Activated naive CD8-positive, alpha-beta T cell treated with anti-CD3 and anti-CD28 coated beads, Interleukin-2, amount 50 U/mL, for 16 hours (primary cell): ENCODE measurements at places on chromosomes 5 and 9.

GRCh38 chr5:126937771-126938170, 92.6 kb downstream of the MARCHF3 start:
- no peak for DNase-seq

- no peak for DNase-seq
These were observed 1144.0 kb upstream of the NUDT12 start for GRCh38 chr5:104706600-104706999.

DNA sequence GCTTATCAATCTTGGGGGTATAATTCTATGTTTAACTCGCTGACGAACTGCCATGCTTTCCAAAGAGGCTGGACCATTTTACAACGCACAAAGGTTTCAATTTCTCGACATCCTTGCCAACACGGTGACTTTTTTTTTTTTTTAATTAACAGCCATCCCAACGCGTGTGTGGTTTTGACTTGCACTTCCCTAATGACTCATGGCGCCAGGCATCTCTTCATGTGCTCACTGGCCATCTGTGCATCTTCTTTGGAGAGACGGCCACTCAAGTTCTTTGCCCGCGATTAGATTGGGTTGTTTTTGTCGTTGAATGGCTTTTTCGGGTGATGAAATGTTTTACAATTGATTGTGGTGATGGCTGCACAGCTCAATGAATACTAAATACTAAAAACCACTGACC, 12.5 kb upstream of the CARD9 start:
- DNase-seq: no peak

GRCh38 chr5:74262544-74263207, 377.9 kb downstream of the ENC1 start:
- no peak for DNase-seq

DNA sequence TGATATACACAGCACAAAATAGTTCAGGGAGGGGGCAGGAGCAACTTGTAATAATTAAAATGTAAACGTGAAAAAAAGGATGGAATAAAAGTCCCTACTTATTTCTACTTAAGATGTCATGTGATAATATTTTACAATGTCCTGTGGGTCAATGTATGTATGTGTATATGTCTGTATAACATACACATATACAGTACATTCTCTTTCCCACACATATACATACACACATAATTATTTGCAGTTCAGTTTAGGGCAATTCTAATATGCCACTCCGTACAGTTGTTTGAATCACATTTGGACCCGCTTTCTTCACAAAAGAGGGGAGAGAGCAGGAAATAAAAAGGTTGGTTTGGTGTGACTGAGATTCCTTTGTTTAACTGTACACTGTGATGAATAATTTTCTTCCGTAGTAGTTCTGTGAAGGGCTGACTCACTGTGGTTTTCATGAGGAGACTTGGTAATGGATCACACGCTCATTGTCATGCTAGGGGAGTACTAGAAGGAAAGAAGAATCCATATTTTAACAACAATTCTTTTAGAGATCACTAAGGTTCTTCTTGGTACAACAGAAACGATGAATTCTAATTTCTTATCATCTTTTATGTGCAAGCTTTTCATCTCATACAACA, 26.2 kb upstream of the ACOT12 start:
- no peak for DNase-seq

GRCh38 chr9:115038178-115038577, 79.8 kb downstream of the TNC start:
- DNase-seq: no peak

DNA sequence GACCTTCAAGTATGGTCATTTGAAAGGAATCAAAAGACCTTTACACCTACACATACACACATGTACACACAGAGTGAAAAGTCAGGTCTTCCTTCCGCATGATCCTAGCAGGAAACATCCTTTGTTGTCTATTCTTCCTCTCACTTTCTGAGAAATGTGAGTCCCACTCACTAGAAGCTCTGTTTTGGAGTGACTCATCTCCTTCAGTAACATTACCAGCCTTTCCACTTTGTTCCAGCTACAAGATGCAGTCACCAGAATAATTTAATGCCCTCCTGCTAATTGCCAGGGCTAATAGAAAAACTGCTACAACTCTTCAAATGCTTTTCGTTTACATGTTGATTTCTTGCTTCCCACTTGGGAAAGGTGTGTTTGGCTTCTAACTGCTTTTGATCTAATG, 417.3 kb downstream of the RASEF start:
- no peak for DNase-seq

- DNase-seq: no peak
These were observed 159.3 kb downstream of the NR3C1 start for GRCh38 chr5:143244000-143244736.

DNA sequence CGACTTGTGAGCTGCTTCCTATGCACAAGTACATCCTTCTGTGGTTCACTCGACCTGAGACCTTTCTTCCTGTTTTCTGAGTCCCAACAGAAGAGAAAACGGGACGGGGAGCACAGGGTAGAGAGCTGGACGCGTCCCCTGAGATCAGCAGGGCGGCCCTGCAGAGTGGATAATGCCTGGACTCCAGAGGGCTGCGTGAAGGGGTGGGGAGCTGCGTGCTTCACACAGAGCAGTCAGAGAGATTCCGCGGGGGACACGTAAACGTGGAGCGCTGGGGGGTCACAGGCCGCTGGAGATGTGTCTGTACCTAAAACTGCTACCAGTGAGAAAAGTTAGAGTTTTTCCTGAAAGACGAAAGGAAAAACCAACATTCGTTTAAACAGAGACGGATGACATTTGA, 46.3 kb downstream of the HSD17B3 start:
- DNase-seq: no peak

DNA sequence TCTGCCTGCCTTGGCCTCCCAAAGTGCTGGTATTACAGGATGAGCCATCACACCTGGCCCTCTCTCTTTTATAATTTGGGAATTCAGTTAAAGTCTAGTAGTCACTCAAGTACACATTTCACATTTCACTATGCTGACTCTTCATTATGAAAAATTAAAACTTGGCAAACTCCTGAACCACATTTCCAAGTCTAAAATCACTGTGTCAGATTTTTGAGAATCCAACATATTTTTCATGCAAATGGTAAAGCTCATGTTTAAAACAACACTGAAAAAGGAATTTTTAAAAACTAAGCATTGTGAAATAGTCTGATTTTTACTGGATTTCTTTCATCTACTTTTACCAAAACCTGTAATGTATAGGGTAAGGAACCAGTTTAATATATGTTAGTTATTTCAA, 92.3 kb downstream of the SVEP1 start:
- no peak for DNase-seq

DNA sequence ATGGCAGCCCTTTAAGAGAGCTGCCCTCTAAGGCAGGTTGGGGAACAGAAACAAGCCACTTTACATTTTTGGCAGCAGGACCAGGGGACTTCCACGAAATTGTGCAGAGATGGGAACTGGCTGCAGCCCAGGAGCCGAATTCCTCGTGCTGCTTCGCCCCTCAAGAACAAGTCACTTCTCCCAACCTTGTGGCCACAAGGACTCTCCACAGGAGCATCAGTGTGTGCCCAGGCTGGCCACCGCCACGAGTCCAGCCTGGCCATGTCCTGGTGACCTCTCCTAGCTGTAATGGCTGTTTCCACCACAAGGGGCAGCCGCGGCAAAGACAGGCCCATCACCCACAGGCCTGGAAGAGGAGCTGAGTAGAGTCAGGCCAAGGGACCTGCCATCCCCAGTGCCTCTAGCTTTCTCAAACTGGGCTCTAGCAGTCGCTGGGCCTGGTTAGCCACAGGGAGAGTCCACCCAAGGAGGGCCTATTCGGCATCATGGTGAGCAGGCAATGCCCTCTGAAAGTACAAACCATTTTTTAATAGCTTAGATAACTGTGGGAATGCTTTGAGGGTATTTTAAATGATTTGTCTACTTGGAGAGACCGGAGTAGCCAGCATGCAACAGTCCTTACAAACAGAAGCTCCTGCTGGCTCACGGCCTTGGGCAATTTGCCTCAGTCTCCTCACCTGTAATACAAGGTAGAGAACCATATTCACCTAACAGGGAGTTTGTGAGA, 129.0 kb downstream of the COL23A1 start:
- DNase-seq: no peak

DNA sequence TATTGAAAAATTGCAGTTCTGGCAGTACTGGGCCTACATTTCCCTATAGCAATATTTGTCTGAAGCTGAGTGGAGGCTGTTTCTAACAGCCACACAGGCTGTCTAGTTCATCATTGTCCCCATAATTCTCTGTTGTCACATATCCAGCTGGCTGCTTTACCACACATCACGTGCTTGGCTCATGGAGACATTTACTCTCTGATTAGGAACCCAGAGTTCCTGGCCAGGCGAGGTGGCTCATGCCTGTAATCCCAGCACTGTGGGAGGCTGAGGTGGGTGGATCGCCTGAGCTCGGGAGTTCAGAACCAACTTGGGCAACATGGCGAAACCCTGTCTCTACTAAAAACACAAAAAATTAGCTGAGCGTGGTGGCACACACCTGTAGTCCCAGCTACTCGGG, 81.4 kb downstream of the PGM5 start:
- DNase-seq: no peak

DNA sequence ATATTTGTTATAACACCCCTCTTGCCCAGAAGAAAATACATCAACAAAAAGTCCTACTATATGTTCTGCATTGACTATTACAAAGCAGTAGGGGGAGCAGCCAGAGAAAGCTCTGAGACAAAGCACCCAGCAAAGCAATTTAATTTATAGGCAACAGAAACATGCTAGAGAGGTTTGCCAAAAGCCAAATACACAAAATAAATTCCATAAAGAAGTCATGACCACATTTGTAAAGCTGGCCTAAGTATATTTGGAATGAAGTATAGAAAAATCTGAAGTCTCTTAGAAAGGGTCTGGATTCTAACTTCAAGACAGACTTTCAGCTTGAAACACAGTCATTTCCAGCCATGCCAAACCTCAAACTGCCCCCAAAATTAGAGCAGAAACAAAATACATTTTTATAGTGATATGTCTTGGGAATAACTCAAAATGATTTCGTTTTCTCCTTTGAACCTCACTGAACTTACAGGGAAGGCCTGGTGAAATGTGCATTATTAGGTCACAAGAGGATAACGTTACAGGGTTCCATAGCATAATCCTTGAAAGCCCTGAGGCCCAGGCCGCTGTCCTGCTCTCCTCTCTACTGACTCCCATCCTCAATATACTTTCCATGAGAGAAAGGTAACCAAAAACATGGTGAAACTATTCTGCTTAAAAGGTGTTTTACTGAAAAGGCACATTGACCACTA, 451.8 kb downstream of the RAB3C start:
- DNase-seq: no peak

- DNase-seq: no peak
These were observed 53.1 kb downstream of the NXNL2 start for GRCh38 chr9:88587885-88588649.

DNA sequence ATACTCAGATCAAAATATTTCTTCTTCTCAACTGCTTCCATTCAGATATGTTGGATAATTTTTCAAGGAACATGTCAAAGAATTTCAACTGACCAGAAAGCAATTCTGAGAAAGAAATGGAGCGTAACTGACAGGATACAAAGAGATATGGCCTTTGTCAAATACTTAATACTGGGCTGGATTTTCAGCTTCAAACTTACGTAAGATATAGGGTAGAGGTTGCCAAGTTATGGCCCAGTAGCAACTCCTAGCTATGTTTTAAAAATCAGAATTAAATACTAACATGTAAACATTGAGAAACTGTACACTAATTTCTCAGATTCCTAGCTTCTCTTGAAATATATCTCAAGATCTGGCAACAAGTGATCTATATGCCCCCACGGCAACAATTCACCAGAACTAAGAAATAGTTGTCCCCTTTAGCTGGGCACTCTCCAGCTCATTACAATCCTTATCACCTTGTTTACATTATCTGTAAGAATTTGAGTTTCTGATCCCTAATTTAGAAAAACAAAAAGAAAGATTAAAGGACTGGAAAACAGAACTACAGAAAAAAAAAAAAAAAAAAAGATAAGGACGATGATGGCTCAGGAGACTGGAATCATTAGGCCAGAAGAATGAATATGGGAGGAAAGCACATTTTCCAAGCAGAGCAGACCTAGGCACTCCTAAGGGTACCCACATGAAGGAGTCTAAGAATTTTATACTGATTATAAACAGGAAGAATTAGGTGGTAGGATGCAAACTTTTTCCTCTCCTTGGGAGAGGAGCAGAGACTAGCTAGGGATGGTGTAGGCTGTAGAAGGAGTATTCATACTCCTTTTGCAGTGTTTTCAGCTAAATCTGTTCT, 23.0 kb downstream of the INIP start:
- no peak for DNase-seq

- no peak for DNase-seq
These were observed 74.2 kb downstream of the C9orf152 start for GRCh38 chr9:110133608-110134210.

DNA sequence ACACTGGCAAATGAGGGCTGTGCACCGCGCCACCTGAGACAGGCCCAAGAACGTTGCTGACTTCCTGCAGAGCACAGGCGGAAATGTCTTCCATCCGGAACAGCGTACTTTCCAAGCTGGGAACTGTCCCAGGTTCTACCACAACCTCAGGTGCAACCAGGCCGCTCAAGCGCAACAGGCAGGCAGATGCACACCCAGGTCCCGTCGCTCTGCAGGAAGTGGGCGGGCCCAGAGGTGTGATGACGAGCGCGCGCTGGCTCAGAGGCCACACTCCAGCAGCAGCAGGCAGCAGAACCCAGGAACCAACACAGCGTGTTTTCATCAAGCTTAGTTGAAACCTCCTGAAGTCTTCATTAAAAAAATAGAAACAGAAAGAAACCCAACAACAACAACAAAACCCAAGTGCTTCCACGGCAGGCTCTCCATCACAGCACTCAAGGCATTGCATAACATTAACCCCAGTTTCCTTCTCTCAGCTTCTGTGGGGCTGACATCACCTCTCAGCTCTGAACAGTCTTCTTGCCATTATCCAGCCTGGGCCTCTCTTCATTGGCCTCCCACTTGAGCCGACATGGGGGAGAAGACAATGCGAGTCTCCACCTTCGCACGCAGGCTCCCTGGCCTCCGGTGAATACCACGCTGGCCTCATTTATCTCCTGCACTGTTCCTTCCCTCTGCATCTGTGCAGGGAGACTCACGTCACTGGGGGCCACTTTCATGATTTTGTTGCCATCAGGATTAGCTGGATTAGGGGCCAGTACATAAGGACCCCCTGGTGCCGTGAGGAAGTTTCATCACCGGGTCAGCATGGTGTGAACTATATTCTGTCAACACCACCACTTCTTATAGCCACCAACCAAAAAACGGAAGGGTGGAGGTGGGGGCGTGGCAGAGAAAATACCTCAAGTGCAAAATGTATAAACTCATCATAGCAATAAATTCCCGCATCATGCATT, 22.1 kb downstream of the PTCH1 start:
- DNase-seq: peak; percentile 66

DNA sequence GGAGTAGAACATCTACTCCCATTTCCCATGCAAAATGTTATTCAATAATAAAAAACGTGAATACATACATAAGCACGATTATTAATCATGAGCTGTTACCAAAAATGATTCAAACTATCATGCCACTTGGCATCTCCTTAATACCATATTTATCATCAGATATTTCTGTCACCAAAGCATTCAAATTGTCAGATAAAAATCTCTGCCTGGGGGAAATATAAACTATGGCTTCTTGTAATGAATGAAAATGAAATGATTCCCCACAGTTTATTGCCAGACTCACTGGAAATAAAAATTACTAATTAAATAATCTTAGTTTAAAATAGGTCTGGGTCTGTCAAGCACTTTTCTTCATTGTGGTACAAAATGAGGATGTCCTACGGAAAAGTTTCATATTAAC, 265.4 kb downstream of the EDIL3 start:
- no peak for DNase-seq
